Activated naive CD8-positive, alpha-beta T cell treated with anti-CD3 and anti-CD28 coated beads for 36 hours (primary cell): ENCODE measurements at places on chromosomes 3 and 15.

DNA sequence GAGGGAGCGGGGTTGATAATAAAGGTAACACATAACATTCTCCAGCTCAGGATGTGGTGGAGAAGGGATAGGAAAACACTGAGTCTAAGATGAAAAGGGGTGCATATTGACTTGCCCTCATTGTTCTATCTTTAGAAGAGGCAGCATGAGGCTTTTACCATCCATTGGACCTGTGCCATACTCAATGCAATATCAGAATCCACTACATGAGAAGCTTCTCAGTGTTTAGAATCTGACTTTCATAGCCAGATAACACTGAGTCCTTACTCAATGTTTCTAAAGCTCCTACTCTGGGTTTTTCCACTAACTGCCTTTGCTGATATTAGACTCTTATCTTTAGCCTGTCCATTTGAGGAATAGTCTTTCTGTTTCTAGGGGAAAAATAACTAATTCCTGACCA lies 24.3 kb upstream of the GADL1 start:
- no peak for DNase-seq

DNA sequence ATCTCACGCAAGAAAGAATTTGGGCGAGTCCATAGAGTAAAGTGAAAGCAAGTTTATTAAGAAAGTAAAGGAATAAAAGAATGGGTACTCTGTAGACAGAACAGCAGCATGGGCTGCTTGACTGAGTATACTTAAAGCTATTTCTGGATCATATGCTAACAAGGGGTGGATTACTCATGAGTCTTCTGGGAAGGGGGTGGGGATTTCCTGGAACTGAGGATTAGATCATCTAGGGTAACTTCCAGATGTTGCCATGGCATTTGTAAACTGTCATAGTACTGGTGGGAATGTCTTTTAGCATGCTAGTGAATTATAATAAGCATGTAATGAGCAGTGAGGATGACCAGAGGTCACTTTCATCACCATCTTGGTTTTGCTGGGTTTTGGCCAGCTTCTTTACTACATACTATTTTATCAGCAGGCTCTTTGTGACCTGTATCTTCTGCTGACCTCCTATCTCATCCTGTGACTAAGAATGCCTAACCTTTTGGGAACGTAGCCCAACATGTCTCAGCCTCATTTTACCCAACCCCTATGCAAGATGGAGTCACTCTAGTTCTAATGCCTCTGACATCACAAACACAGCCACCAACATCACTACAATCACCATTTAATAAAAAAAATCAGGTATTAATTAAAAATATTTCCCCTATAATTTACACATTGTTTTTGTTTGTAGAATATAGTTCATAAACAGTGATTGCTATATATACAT lies 890.7 kb upstream of the EPHA6 start:
- peak; percentile 36 for DNase-seq

DNA sequence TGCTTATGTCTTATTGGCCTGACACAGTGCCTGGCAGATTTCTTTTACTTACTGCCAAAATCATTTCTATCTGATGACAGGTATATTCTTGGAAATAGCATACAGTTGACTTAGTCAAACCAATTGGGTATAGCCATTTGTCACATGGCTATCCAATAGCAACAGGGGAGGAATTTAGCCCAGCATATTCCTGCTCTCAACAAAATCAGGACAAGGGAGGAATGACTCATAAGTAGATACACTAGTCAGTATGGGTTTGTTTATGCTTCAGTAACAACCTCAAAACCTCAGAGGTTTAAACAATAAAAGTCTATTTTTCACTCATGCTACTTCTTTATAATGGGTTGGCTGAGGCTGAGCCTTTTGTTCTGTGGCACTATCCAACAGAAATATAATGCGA lies 38.0 kb upstream of the VILL start:
- no peak for DNase-seq

- DNase-seq = no peak
Measured at GRCh38 chr3:15438983-15439382, 11.6 kb downstream of the EAF1 start.

DNA sequence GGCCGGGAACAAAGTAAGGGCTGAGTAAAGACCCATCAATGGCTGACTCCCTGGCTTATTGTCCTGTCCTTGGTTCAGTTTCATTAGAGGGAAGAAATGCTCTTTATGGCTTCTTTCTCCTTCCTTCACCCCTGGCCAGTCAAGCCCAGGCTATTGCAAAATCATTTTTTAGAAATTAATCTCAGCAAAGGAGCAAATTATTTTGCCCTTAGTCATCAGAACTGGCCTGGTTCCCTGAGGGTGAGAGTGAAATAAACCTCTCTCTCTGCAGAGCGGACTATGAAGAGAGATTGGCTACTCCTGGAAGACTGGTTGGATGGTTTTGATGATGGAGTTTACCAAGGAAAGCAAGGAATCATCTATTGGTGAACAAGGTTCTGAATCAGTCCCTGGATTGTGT lies 52.7 kb upstream of the OXTR start:
- no peak for DNase-seq

DNA sequence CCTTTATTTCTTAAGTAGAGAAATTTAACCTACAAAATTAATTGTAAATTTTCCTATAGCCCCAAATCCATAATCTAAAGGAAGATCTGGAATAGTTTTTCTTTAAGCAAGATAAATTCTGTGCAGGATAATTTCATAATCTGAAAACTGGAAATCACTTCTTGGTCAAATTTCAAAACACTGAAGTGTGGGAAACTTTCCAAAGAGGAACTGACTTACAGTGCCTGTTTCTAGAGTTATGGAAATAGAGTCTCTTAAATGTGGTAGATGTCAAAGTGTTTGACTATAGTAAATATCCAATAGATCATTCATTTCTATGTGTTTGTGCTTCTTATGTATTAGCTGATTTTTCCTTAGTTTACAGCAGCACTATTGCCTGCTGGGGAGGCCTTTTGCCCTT lies 1.6 kb upstream of the P2RY13 start:
- no peak for DNase-seq

DNA sequence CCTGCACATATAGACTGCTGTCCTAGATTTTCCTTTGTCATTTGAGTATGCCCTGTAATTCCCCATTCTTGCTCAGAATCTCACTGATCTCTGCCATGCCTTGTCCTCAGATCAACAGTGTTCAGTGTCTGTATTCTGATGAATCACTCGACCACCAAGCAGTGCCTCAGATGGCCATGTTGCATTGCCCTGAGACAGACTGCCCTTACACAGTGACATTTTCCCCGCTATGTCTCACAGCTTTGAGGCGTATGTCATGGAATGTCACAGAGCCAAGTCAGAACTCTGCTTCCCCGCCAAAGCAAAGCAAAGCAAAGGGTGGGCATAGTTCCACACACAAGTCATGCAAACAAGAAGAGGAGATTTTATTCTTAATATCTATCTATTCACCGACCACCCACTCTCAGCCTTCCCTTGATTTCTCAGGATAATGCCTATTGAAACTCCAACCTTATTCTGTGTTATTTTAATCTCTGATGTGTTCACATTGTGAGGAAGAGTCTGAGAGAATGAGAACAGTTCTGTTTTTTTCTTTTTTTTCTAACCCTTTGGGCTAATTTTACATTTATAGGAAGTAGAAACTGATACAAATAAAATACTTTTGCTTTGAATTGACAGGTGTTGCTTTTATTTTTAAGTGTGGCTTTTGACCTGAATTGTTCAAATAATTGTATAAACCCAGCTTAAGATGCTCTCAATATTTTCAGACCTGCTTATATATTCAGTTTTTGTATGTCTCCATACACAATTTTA lies 16.9 kb upstream of the PSMD6 start:
- DNase-seq = no peak

DNA sequence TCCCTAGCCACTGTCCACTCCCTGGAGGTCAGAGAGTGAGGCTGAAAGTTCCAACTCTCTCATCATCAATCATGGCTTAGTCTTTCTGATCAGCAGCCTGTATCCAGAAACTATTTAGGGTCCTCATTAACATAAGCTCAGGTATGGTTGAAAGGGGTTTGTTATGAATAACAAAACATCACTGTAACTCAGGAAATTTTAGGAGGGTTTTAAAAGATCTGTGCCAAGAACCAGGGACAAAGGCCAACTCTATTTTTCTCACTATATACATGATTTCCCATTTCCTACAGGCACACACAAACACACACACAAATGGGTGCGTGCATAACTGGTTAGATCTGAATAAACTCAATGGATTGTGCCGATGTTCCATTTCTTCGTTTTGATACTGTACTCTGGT lies 23.6 kb downstream of the STOML1 start:
- DNase-seq = no peak

DNA sequence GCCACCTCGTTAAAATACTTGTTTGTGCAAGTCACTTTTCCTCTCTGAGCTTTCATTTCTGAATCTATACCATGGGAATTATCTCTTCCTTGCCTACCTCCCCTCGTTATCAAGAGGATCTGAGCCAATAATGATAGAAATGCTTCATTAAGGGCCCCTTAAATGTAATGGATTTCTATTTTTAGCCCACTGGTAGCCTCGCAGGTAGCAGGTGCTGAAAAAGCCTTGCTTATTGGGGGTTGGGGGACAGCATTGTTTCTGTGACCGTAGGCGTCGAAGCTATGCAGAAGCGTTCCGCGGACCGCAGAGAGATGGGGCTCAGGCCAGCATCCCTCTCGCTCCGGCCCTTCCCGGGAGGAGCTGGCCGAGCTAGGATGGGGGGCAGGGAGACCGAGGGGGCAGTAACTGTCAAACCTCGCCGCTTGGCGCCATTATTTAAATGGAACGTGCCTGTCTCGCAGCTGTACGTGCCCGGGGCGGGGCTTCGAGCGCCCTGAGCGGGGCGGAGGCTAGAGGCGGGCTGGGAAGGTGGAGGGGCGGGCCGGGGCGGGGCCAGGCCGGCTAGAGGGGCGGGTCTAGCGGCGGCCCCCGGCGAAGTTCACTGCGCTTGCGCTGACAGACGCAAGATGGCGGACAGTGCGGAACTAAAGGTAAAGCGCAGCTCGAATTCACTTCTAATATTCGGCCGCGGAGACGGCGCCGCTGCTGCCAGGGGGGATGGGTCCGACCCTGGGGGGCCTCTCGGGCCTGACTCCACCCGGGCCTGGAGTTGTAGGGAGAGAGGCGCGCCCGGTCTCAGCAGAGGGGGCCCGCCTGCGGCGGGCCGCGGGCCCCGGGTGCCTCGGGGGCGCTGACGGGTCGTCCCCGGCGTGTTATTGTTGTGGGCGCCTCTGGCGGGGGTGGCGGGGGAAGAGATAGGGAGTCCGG lies at the start of gene PIAS1:
Gene PIAS1, plus strand, starts transcription at position 615 of the 927 bp plus-strand sequence. Its CDS starts 12 bp downstream, at position 627.
- peak; percentile 94 for DNase-seq
